ENCODE measurements at places on chromosomes 3 and 15.

- no peak overlapping the region for H3K27ac ChIP-seq
- no peaks in the 10 kb centered on the region for H3K4me1 ChIP-seq
- no peaks in the 10 kb centered on the region for H3K36me3 ChIP-seq
- H3K4me3 ChIP-seq, result no peak overlapping the region
- H3K27me3 ChIP-seq, result no peaks in the 10 kb centered on the region
Measured at GRCh38 chr3:141610939-141611338, 124.1 kb downstream of the RASA2 start.

DNA sequence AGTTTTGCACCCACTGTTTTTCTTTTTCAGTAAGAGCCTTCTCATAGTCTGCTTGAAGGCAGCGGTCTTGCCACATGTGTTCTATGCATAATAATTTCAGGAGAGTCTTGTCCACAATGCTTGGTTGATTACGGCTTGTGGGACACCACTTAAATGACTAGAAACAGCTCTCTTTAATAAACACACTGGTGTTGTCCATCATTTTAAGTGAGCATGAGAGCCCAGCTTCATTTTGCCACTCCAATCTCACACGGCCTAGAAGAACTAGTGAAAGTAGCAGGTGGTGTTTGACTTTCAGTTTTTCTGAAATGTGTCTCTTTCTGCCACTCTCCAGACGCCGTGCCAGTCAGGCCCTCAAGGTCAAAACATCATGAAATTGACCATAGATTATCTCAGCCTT, 292.1 kb downstream of the LPP start:
- no peak for DNase-seq
- H3K4me1 ChIP-seq, result no peaks in the 10 kb centered on the region
- H3K36me3 ChIP-seq, result no peaks in the 10 kb centered on the region
- no peaks in the 10 kb centered on the region for H3K27me3 ChIP-seq

GRCh38 chr15:90557186-90558084, 27.7 kb downstream of the CRTC3 start:
- no peak overlapping the region for H3K4me3 ChIP-seq
- peaks cover 68% of the 10 kb centered on the region for H3K4me1 ChIP-seq
- no peaks in the 10 kb centered on the region for H3K27me3 ChIP-seq
- H3K27ac ChIP-seq, result peak overlapping the region; percentile 51
- H3K36me3 ChIP-seq, result no peaks in the 10 kb centered on the region
- DNase-seq, result peak; percentile 93

DNA sequence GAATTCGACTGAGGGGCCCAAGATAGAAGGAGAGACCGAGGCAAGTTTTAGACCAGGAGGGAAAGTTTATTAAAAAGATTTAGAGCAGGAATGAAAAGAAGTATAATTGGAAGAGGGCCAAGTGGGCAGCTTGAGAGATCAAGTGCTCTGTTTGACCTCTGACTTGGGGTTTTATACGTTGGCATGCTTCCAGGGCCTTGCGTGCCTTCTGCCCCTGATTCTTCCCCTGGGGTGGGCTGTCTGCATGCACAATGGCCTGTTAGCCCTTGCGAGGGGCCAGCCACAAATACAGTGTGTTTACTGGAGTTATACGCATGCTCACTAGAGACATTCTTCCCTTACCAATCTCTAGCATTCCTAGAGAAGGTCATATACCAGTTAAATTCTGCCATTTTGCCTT, 70.7 kb upstream of the LARS2 start:
- no peak for DNase-seq
- no peak overlapping the region for H3K4me3 ChIP-seq
- H3K4me1 ChIP-seq, result no peaks in the 10 kb centered on the region
- H3K27ac ChIP-seq, result no peak overlapping the region
- H3K27me3 ChIP-seq, result no peaks in the 10 kb centered on the region

DNA sequence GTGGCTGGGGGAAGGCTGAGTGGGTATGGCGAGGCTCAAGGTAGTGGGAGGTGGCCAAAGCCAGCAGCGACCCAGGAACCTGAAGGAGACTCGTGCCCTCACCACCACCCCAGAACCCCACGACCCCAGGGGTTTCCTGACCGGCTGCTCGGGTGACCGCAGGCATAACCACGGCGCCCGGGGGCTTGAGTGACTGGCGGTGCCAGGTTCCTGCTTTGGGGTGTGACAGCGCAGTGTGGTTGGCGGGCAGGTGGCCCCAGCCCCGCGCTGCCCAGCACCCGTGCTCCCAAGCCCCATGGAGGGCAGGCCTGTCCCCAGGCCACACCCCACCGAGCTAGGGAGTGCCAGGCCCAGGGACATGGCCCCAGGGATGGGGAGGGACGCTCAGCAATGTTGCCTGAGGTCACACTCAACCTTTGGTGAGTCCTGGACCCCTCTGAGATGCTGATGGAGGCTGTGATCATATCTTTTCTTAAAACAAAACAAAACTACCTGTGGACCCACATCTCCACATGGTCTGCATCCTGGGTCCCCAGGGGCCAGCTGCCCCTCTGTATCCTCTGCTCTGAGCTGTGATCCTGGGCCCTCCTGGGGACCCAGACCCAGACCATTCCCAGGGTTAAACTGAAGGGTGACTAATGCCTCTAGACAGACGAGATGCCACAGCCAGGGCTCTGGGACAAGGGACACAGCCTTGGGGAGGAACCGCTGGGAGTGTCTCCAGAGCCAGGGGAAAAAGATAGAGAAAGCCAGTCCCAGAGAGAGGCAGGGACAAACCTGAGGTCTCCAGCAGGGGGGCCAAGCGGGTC, 13.0 kb downstream of the DNAJB8 start:
- DNase-seq, result no peak
- no peak overlapping the region for H3K4me3 ChIP-seq
- no peaks in the 10 kb centered on the region for H3K36me3 ChIP-seq
- no peak overlapping the region for H3K27ac ChIP-seq
- H3K4me1 ChIP-seq, result no peaks in the 10 kb centered on the region

DNA sequence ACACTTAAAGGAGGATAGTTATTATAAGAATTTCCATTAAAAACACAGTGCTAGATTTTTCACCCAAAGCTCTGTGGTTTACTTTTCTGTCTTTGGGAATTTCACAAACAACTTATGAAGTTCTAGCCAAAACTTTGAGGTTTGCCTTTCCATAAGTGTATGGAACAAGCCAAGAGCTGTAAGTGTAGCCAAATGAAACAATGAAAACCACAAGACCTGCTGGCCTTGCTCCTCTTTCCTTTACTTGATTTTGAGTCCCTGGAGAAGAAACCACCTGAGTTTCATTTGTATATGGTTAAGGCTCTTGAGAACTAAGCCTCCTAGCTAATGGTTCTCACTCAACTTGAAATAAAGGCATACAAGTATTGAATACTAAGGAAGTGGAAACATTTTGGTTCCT, 365.3 kb upstream of the EPHA3 start:
- peaks cover 15% of the 10 kb centered on the region for H3K4me1 ChIP-seq
- H3K27ac ChIP-seq, result no peak overlapping the region
- no peak overlapping the region for H3K4me3 ChIP-seq
- no peak for DNase-seq

- H3K36me3 ChIP-seq, result no peaks in the 10 kb centered on the region
- H3K4me1 ChIP-seq, result peaks cover 81% of the 10 kb centered on the region
- no peak for DNase-seq
Measured at GRCh38 chr3:46959161-46959511, 17.4 kb downstream of the CCDC12 start.

DNA sequence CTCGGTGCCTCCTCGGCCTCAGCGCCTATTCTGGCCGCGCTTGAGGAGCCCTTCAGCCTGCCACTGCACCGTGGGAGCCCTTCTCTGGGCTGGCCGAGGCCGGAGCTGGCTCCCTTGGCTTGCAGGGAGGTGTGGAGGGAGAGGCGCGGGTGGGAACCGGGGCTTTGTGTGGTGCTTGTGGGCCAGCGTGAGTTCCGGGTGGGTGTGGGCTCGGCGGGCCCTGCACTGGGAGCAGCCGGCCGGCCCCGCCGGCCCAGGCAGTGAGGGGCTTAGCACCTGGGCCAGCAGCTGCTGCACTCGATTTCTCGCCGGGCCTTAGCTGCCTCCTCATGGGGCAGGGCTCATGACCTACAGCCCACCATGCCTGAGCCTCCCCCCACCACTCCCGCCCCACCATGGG, 26.6 kb upstream of the TRIM42 start:
- no peak overlapping the region for H3K27ac ChIP-seq
- DNase-seq, result no peak
- H3K27me3 ChIP-seq, result no peaks in the 10 kb centered on the region
- no peak overlapping the region for H3K4me3 ChIP-seq

DNA sequence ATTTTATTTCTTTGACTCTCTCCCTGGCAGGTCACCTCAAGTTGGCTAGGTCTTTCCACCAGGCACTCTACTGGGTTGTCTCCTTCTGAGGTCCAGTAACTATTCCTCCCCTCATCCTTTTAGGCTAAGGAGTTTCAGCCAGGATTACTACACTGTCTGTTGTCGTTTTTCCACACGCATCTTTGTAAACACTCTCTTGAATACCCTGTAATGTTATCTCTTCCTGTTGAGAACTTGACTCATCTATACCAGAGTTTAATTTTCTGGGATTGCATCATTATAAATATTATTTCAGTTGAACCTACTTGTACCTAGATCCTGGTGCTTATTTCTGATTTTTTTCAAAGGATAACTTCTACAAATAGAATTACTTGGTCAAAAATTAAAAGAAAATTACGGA, 138.3 kb downstream of the SQOR start:
- H3K36me3 ChIP-seq, result no peaks in the 10 kb centered on the region
- DNase-seq, result no peak
- no peaks in the 10 kb centered on the region for H3K4me1 ChIP-seq
- no peak overlapping the region for H3K27ac ChIP-seq
- H3K4me3 ChIP-seq, result no peak overlapping the region

- H3K36me3 ChIP-seq, result no peaks in the 10 kb centered on the region
- no peak overlapping the region for H3K27ac ChIP-seq
- H3K4me3 ChIP-seq, result no peak overlapping the region
- no peaks in the 10 kb centered on the region for H3K27me3 ChIP-seq
- DNase-seq, result no peak
- no peaks in the 10 kb centered on the region for H3K4me1 ChIP-seq
Measured at GRCh38 chr3:168794427-168794826, 698.7 kb upstream of the GOLIM4 start.

DNA sequence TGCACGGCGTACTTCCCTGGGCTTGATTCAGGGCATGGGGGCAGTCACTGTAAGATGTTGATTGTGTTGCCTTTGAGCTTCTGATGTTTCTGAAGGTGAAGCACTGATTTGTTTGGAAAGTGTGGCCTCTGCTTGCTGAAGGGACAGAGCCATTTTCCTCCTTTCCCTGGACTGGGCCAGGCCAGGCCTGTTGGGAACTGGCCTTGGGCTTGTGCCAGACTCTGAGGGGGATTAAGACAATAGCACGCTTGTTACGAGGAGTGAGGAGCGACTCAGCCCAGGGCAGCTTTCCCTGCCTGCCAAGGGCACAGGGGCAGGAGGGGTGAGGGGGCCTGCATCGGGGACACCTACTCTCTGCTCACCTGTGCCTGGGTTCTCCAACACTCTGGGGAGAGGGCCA, 42.9 kb downstream of the LINGO1 start:
- peak overlapping the region; percentile 34 for H3K27ac ChIP-seq
- H3K36me3 ChIP-seq, result no peaks in the 10 kb centered on the region
- peak; percentile 66 for DNase-seq
- peaks cover 17% of the 10 kb centered on the region for H3K4me1 ChIP-seq
- H3K27me3 ChIP-seq, result no peaks in the 10 kb centered on the region

GRCh38 chr3:193377591-193377990, 962 bp downstream of the ATP13A5 start:
- H3K27me3 ChIP-seq, result no peaks in the 10 kb centered on the region
- no peak overlapping the region for H3K4me3 ChIP-seq
- DNase-seq, result no peak
- no peaks in the 10 kb centered on the region for H3K4me1 ChIP-seq
- no peak overlapping the region for H3K27ac ChIP-seq

GRCh38 chr3:31077021-31077601, 182.7 kb upstream of the GADL1 start:
- no peak overlapping the region for H3K27ac ChIP-seq
- H3K4me1 ChIP-seq, result no peaks in the 10 kb centered on the region
- DNase-seq, result no peak

DNA sequence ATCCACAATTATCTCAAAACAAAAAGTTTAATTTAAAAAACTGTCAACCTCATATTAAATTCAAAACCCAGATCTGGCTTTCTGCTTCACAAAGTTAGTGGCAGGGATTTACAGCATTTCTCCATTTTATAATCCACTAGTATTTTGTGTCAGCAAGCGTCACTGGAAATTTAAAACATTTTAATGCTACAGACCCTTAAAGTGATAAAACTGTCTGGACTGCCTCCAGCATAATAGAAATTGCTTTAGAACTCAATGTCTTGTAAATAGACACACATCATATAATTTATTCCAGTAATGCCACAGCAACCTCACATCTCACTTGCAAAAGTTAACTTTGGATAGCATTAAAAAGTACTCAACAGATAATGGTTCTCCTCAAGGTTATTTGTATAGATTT, 116.1 kb downstream of the ULK4 start:
- H3K4me1 ChIP-seq, result no peaks in the 10 kb centered on the region
- DNase-seq, result no peak
- no peak overlapping the region for H3K27ac ChIP-seq
- no peak overlapping the region for H3K4me3 ChIP-seq
- H3K27me3 ChIP-seq, result no peaks in the 10 kb centered on the region

DNA sequence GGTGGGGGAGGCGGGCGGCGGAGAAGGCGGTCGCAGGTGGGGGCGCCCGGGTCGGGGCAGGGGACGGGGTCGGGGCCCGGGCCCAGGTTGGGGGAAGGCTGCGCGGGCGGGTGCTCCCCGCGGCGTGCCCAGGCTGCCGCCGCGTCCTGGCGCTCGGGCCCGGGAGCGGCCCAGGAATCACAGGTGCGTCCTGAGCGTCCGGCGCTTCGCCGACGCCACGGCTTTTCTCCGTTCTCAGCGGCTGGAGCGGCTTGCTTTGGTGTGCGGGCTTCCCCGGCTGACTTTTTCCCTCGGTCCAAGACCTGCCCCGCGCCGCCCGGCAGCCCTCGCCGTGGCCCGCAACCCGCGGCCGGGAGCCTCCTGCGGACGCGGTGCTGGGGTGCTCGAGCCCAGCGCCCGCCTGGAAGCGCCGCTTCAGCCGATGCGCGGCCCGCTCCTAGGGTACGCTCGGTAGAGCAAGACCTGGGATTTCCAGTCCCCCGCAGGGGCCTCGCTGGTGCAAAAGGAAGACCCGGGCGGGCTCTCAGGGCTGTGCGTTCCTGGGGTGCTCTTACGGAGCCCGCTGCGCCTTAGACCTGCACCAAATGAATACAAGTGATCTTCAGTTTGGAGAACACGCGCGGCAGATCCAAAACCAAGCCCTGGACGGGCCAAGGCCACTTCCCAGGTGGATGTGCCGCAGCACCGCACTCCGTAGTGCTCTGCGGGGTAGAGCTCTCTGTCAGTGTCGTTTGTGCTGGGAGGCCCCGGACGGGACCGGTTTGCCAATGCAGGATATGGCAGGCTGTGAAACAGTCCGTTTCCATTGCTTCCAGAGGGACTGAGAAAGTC, 639 bp downstream of the NIPA1 start:
- H3K4me1 ChIP-seq, result peaks cover 21% of the 10 kb centered on the region
- peak; percentile 22 for DNase-seq
- H3K27me3 ChIP-seq, result no peaks in the 10 kb centered on the region
- H3K27ac ChIP-seq, result peak overlapping the region; percentile 95
- H3K36me3 ChIP-seq, result no peaks in the 10 kb centered on the region

Data from body of pancreas (tissue), 4 donors.